Progenitor cell of endocrine pancreas (in vitro differentiated cells): ENCODE measurements at places on chromosomes 11 and 22. TPM values are rescaled to one million over a fixed set of nuclear protein-coding genes. Genes with fewer than 3 reads are reported as not detected.

Gene SMTNL1
- total RNA-seq, result not detected in 2 replicates

Gene CD6
- total RNA-seq, result 0.55 and 0.62 TPM in 2 replicates

Gene CAPN1
- total RNA-seq, result 239 and 245 TPM in 2 replicates

Gene DENND6B
- total RNA-seq, result 35.1 and 36.4 TPM in 2 replicates

Gene GPR83
- 0.31 and 0.62 TPM in 2 replicates for total RNA-seq

Gene MOGAT2
- not detected in 2 replicates for total RNA-seq

Gene CREB3L1
- total RNA-seq, result 9.5 and 9.6 TPM in 2 replicates

Gene FOLR1
- 5.6 and 6.4 TPM in 2 replicates for total RNA-seq

Gene HEPHL1
- not detected in 2 replicates for total RNA-seq

Gene PGA5
- 0.60 and 0.69 TPM in 2 replicates for total RNA-seq

Gene SLC16A8
- 2.6 and 3.0 TPM in 2 replicates for total RNA-seq

Gene SYT13
- 22.9 and 24.5 TPM in 2 replicates for total RNA-seq

Gene TRIM29
- total RNA-seq, result 0.33 TPM in 1 of 2 replicates, not detected in the other

Gene JAML
- total RNA-seq, result 0.22 and 0.60 TPM in 2 replicates

Gene CCDC89
- total RNA-seq, result not detected in 2 replicates

Gene DLG2
- 1.5 and 2.4 TPM in 2 replicates for total RNA-seq

Gene GGTLC2
- total RNA-seq, result not detected in 2 replicates
